NCI-H2171 treated with DMSO at 0.1 percent for 48 hours (cell line): ENCODE measurements at places on chromosomes 11 and 22.

- no peak for DNase-seq
Measured at GRCh38 chr22:37500745-37501609, 14.8 kb upstream of the MFNG start.

- no peak for DNase-seq
Measured at GRCh38 chr22:36206255-36206654, 4.6 kb upstream of the APOL4 start.

DNA sequence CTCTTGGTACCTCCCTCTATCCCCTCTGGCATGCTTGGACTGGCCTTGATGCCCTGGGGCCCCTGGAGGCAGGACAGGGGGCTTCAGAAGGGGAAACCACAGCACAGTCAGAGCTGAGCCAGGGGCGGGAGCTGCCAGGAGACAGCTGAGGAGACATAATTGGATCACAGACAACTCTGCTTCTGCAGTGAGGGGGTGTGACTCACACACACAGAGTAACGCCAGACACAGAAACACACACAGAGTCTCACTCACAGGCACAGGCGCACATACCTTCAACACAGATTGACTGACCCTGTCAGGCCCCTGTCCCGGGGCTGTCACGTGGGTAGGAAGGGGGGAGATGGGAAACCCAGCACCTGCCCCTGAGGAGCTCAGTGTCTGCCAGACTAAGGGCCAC is 20.6 kb downstream of the STARD10 start:
- DNase-seq: no peak

DNA sequence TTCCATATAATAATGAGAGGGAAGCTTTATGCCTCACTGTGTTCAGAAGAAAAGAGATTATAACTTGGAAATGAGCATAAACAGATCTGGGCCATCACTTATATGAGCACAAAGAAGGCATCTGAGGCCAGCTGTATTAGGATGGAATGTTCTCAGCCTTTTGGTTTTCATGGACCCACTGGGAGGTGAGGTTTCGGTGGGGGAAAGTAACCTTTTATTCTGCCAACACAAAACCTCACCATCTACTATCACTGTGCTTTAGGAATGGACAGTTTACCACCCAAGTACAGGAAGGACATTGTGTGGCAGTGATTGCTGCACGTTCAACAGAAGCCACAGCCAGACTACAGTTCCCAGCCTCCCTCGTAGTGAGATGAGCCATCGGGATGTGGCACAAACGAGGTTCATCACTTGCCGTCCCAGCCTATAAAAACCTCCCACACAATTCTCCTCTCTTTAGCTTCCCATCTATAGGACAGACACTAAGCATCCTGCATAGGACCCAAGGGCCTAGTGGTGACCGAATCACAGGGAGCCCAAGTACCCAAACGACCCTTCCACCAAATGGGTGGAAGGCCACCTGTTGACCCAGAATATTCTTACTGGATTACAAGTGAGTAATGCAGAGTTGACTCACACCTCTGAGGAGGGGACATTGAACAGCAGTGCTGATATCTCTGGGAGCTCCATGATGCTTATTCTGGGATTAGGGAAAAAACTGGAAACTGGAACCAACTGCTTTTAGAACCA is 121.5 kb upstream of the RAG2 start:
- DNase-seq: no peak

DNA sequence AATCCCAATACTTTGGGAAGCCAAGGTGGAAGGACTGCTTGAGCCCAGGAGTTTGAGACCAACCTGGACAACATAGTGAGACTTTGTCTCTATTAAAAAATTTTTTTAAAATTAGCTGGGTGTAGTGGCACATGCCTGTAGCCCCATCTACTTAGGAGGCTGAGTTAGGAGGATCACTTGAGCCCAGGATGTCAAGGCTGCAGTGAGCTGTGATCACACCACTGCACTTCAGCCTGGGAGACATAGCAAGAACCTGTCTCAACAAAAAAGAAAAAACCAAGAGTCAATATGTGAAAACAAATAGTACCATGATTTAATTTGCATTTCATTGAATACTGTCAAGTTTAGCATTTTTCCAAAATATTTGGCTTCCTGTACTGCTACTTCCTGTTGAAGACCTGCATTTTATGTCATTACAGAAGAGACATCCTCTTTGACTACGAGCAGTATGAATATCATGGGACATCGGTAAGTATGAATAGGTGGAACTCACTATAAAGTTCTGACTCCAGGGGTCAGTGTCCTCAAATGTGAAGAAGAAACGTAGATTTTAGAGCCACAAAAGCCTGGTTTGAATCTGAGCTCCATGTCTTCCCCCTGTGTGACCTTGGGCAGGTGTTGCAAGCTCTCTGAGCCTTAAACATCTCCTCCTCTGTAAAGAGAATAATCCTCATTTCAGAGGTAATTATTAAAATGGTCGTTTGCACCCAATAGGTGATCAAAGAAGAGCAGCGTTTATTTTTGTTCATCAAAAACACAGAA is 16.0 kb downstream of the CDC45 start:
- DNase-seq: no peak

DNA sequence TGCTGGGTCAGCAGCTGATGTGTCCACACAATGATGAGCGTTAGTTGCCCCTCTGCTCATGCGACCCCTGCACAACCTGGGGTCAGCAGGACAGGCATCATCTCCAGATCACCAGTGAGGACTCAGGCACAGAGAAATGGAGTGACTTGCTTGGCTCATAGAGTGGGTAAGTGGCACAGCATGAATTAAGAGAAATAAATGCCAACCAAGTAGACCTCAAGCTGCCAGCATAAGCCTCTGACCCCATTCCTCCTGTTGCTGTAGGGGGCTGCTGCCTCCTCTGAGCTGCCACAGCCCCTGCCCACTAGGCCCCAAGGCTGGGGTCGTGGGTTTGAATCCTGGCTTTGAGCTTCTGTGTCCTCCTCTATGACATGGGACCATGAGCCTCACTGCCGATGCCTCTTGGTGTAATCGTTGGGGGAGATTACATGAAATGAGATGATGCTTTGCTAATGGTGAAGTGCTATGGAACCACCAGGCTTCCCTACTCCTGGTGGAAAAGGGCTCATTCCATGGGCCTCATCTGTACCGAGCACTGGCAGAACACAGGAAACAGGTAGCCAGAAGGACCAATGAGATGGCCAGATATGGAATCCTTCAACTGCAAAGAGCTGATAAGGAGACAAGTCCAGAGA is 33.6 kb downstream of the LRRC32 start:
- no peak for DNase-seq

- no peak for DNase-seq
Measured at GRCh38 chr11:8342821-8343681, 79.4 kb upstream of the LMO1 start.

DNA sequence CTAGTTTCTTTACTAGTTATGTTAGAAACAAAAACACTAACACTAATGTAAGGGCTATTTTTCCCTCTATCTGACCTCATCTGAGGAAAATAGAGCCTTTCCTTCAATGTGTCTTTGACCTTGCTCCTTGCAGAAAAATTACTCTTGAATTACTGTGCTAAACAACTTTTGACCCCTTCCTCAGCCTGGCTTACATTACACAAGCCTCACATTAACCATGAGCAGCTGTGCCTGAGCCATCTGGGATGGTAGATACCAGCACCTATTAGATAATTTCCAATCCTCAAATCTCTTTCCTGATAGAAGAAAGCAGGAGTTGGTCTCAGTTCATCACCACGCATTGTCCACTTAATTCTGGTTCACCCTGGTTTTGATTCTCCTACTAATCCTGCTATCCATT is 134.4 kb upstream of the NCAM1 start:
- DNase-seq: peak; percentile 26

GRCh38 chr22:38282397-38282796 is 9.6 kb upstream of the TMEM184B start:
- DNase-seq: no peak

GRCh38 chr11:106503901-106504300 is 426.4 kb downstream of the AASDHPPT start:
- no peak for DNase-seq

- no peak for DNase-seq
Measured at GRCh38 chr11:43021466-43021865, 290.3 kb upstream of the API5 start.

DNA sequence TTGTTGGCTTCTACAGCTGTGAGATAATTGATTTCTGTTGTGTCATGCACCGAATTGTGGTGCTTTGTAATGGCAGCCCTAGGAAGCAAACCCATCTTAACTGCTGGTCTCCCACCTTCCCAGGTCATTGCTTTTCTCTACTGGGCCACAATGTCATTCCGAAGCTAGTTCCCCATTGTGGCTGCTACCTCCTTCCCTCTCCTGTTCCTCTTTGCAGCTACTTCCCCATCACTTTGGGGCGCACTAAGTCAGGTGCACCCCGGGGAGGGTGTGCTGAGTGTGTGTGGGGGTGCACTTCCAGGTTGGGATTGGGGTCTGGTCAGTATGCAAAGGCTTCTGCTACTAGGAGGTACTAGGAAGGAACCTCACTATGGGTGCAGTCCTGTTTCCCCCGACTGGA is 109.3 kb downstream of the ST3GAL4 start:
- no peak for DNase-seq

GRCh38 chr11:65781152-65781961 is 581 bp upstream of the AP5B1 start:
- no peak for DNase-seq

DNA sequence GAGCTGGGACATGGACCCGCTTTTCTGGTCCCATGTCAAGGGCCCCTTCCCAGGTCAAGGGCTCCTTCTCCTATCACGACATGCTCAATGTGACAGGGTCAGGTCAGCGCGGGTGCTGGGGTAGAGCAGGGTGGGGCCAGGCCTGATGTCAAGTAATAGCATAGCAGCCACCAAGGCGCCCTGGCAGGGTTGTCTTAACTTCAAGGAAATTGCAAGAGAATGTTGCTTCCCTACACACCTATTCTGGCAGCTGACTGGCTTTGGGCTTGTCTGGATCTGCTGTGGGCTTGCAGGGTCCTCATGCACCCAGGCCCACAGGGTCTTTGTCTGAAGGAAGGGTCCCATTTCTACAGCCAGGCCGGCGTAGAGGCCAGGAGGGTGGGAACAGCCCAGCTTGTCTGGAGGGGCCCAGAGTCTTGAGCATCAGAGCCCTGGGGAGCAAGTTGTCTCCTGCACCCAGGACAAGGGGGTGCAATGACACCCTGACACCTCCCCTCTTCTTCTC is 71.4 kb downstream of the BUD13 start:
- DNase-seq: no peak

- peak; percentile 97 for DNase-seq
Measured at GRCh38 chr11:43920598-43921419, 21.6 kb upstream of the C11orf96 start.

DNA sequence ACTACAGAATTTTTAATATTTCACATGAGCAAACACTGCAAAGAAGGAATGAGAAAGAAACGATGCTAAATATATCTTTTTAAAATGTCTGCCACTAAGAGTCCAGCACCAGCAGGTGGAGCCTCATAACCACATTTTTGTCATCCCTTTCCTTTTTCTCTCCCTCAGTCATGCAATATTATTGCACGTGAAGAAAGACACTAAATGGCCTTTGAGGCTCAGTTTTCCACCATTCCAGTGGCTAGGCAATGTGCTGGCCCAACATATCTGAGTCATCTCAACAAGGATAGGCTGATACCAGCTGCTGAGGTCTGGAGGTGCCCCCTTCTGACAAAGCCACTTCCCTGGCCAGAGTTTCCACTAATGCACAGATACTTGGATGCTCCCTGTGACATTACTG is 1.8 kb downstream of the ALKBH8 start:
- peak; percentile 42 for DNase-seq

DNA sequence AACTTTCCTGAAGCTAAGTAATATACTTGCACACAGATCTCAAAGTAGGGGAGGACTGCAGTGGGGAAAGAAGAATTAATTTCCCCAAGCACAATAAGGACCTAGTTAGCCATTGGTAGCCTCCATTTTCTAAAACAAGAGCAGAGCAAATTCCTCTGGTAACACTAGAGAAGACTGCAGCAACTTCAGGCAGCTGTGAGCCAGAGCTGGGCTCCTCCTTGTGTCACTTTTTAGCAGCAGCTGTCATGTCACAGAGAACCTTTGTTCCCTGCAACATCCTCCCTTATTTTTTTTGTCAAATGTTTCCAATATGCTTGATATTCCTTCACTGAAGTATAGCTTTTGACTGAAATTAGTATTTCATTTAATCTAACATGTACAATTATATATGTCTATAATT is 54.4 kb downstream of the RRAS2 start:
- no peak for DNase-seq

GRCh38 chr11:107619926-107620325 is 29.0 kb downstream of the ELMOD1 start:
- DNase-seq: no peak

GRCh38 chr22:43297270-43298061 is 45.7 kb downstream of the SCUBE1 start:
- DNase-seq: no peak

- no peak for DNase-seq
Measured at GRCh38 chr11:94183886-94184264, 55.2 kb downstream of the PANX1 start.

DNA sequence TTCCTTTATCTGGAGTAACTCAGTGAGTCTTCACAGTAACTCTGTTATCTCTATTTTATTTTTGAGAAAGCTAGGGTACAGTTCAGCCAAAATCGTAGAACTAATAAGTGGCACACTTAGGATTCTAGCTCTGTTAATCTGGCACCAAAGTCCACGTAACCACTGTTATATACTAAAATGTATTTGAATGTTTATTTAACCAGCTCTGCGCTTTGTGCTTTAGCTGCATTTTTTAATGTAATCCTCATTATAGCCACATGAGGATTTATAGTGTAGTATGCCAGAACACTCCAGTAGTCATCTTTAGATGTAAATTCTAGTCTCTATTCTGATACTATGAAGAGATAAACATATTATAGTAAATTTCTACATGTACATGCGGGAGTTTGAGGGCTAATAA is 36.8 kb downstream of the YAP1 start:
- no peak for DNase-seq

- no peak for DNase-seq
Measured at GRCh38 chr11:2213384-2213842, 41.8 kb upstream of the TH start.

DNA sequence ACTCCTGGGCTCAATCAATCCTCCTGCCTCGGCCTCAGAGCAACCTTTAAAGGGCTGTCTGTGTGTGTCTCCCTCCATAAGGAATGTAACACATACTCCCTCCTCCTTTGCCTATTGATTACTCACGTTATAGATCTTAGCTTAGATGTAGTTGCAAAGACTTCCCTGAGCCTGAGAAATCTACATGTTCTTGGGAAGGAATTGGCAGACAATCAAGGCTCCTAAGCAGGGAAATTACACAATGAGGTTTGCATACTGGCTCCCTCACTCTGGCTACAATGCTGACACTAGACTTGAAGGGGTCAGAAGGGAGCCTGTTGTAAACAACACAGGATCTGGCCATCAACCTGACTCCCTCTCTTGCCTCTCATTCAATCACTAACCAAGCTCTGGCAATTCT is 5.2 kb upstream of the OLFML1 start:
- no peak for DNase-seq

- DNase-seq: no peak
Measured at GRCh38 chr11:113952588-113952987, 22.3 kb upstream of the HTR3A start.

- DNase-seq: no peak
Measured at GRCh38 chr11:74442636-74443035, 24.7 kb downstream of the KCNE3 start.

DNA sequence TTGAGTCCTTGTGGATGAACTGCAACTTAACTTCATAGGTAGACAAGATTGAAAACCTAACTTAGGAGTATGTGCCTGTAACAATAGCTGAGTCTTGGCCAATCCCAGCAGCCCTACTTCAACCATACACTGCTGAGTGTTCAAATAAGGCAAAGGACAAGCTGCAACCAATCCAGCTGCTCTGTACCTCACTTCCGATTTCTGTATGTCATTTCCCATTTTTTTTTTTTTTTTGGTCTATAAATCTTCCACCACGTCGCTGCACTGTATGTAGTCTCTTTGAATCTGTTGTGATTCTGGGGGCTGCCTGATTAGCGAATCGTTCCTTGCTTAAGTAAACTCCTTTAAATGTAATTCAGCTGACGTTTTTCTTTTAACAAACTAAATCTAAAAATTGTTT is 35.4 kb upstream of the FLI1 start:
- DNase-seq: no peak
